ENCODE measurements at places on chromosomes 7 and 10.

DNA sequence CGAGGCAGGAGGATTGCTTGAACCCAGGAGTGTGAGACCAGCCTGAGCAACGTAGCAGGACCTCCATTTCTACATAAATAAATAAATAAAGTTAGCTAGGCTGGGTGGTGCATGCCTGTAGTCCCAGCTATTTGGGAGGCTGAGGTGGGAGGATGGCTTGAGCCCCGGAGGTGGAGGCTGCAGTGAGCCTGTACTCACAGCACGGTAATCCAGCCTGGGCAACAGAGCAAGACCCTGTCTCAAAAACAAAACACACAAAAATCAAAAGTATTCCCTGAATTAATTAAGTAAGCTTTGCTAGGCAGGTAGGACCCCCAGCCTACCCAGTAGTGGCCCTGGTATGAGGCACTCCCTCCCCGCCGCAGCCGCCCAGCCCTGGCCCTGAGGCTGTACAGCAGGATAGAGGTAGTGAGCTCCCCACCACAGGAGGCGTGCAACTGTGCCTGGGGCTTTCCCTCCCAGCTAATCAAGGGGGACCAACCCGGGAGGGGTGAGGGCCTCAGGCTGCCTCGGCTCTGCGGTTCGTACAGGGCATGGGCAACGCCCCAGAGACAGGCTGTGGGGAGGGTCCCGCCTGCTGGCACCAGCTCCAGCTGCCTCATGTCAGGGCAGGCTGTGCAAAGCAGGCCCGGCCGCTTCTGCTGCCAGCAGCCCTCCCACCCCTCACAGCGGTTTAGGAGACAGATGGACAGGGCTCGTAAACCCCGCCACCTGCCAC, 1.0 kb upstream of the CYP2W1 start:
- no peak for DNase-seq

DNA sequence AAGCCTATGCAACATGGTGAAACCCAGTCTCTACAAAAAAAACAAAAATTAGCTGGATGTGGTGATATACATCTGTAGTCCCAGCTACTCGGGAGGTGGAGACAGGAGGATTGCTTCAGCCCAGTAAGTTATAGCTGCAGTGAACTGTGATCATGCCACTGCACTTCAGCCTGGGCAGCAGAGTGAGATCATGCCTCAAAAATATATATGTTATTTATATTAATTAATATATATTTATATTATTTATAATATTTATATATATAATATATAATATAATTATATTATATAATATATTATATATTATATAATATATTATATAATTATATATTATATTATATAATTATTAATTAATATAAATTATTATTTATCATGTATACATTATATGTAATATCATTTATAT, 1158.4 kb upstream of the AUTS2 start:
- no peak for DNase-seq

GRCh38 chr10:78925800-78926319, 142.9 kb upstream of the ZMIZ1 start:
- DNase-seq: no peak

GRCh38 chr7:133682364-133683181, 429.7 kb downstream of the EXOC4 start:
- DNase-seq: no peak

DNA sequence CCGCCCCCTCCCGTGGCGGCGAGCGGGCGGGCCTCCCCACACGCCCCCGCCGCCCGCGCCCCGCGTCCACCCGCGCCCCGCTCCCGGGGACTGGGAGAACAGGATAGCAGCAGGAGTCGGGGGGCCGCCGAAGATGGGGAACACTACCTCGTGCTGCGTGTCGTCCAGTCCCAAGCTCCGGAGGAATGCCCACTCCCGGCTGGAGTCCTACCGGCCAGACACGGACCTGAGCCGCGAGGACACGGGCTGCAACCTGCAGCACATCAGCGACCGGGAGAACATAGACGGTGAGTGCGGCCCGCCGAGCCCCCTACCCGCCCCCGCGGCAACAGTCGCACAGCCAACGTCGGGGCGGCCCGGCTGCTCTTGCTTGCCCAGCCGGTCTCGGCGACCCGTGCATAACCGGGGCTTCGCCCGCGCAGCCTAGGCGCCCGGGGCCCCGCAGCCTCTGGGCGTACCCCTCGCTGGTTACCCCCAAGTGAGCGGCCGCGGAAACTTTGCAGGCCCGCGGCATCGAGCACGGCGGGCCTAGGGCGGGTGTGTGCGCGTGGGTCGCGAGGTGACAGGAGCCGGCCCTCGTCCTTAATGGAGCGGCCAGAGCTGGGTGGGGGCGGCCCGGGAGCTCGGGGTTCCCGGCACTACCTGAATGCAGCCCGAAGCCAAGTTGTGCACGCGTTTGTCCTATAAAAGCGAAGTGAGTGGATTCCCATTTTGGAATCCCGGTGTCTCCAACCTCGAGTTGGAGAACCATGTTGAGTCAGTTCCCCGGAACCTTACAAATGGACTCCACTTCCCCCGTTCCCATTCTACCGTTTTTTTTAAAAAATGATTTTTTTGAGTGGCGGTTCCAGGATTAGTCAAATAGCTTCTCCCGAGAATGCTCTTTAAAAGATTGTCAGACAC, 863 bp downstream of the CCNY start:
- no peak for DNase-seq

GRCh38 chr7:12862146-12862545, 174.7 kb downstream of the ARL4A start:
- no peak for DNase-seq

DNA sequence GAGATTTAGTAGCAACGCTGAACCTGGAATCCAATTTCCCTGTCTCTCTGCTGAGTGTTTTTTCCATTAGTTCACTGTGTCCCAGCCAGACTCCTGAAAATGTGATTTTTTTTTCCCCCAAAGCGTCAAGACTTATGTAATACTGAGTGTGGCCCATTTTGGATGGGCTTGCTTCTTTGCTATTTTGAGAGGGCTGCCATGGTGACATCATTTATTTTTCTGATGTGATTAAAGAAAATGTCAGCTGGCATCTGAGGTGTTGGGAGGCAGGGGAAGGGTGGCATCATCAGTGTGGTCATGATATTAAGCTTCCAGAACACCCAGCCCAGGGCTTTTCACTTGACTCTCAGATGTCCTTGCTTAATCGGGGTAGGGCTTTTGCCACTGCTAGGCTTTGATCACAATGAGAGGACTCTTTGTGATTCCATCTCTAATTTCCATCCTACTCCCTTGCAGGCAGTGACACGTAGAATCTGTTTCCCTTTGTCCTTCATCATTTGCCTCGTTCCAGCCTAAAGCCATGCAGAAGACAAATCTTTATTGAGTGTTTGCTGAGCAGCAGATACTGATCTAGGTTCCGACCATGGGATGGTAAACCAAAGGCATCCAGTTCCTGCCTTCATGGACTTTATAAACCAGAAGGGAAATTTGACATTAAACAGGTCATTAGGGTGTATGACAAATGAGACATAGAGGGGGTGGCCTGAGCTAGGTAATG, 7.4 kb downstream of the ZNF365 start:
- no peak for DNase-seq

DNA sequence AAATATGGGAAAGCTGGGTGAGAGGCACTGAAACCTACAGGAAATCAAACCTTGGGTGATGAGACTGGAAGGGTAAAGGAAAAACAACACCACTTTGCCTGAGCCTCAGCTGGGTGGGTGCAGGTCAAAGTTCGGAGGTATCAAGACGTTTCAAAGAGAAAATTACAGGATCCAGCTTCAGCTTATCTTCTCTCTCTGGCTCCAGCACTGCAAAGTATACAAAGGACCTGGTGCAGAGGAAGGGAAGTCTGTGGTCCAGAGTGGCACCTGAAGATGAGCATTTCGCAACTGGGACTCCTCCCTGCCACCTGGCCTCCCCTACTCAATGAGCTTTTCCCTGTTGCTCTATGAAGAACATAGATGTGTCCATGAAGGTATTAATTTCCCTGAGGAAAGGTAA, 6.4 kb upstream of the FXYD4 start:
- no peak for DNase-seq

DNA sequence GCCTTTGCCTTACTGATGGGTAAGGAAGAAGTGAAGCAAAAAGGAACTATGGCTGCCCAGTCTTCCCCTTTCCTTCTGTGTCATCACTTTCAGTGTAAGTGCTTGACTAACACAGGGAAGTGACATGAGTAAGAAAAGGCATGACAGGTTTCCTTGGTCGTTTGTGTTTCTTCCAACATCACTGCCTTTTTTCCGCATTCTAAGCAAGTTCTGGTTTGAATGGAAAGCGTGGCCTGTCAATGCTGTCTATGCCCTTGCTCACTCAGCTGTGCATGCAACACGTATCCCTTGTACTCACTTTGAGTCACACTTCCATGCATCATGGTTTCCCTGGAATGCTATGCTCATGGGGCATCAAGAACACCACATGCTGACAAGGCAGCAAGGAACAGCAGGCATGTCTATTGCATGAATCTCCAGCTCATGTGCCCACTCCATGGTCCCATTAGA, 111.8 kb downstream of the OAT start:
- no peak for DNase-seq

GRCh38 chr7:104469166-104469820, 140.9 kb downstream of the LHFPL3 start:
- DNase-seq: no peak

DNA sequence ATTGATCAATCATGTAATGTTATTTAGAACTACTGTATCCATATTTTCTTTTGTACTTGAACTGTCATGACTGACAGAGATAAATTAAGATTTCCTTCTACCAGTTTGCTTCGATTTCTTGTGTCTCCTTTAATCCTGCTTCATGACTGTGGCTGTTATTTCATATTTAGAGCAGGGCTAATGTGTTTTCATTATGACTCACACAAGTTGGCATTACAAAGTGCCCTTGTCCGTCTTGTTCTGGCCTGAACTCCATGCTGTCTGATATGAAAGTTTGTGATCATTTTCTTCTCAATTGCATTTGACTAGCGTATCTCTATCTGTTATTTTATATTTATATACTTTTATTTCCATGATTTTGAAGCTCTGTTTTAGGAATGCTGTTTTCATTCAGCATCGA, 344.1 kb upstream of the PRKCQ start:
- DNase-seq: no peak

DNA sequence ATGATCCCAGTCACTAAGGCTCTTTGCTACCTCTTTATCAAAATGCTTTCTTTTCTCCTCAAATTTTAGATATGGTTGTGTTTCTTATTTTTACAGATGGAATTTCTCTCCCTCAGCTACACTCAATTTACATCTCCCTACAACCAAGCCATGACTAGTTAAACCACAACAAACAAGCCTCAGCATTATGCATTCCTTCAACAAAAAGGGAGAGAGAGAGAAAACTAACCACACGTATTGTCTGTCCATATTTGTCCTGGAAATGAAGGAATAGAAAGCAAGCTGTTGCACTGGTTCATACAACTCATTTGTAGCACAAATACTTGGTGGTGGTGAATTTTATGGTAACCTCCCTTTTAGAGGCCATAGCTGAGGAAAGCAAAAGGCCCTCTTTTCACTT, 286.4 kb downstream of the AHR start:
- DNase-seq: no peak

GRCh38 chr7:16647435-16647960, 1.5 kb downstream of the BZW2 start:
- no peak for DNase-seq

DNA sequence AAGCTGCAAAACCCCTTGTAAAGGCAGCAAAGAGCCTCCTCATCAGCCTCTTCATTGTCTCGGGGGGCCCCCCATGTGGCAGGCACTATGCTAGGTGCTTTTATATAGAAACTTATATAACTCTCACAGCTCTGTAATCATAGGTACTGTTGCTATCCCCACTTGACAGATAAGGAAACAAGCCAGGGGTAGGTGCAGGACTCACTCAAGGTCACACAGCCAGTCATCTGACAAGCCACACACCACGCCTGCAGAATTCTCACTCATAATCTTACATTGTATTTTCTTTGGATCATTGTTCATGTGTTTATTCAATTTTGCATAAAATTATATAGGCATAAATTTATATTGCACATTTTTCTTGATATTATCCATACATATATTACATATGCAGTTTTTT, 165.4 kb downstream of the PPP1R17 start:
- no peak for DNase-seq

DNA sequence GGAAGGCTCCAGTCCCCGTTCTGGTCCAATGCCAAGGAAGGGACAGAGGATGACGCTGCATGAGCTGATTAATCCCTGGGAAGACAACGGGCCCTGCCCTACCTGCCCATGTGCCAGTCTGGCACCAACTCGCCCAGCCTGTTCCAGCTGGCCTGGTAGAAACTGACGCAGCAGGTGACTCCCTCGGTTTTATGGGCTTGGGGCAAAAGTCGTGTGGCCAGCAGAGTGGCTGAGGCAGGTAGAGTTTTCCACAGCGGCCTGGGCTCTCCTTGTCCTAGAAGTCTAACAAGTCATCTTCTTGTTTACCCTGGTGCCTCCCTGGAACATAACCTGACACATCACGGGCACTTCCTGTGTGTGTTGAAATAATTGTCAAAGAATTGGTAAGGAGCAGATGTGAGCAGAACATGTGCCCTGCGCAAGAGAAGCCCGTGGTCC, 20.4 kb upstream of the LMTK2 start:
- no peak for DNase-seq

DNA sequence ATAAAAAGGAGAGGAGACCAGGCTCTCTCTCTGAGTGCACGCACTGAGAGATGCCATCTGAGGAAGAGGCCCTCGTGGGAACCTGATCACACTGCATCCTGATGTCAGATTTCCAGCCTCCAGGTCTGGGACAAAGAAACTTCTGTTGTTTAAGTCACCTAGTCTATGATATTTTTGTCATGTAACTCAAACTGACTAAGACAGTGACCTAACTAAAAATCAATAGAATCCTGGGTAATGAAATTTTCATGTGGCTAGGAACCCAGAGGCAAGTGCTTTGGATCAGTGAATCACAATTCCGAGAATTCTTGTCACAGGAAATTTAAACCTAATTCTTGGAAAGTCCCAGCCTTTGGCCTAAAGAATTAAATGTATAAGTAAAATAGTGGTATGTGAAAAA, 107.7 kb downstream of the SLC16A9 start:
- DNase-seq: no peak

DNA sequence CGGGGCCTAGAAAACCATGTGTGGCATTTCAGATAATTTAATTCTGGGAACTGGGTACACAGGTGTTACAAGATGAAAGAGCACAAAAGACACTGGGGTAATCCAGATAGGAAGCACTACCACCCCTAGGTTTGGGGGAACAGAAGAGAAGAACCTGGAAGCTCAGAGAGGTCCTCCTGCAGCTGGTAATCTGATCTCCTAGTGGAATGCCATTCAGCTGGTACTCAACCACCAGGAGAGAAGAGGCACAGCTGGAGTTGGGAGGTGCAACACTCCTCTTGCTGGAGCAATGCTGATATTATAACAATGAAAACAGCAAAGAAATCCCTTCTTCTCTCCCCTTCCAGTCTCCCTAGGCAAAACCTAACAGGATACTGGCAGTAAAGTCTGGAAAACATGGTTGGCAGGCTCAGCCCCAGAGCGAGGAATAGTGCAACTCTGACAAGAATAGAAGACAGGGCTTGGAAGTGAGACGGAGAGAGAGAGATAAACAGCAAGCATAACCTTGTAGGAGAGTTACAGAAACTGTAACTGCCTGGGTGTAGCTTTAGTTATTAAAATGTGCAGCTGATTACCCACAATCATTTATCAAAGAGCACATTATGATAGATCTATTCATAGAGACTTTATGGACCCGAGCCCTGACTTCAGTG, 35.0 kb downstream of the NRF1 start:
- no peak for DNase-seq

GRCh38 chr7:133026210-133026859, 55.6 kb downstream of the CHCHD3 start:
- no peak for DNase-seq
